Inflammatory macrophage treated with lipopolysaccharide for 4 hours (primary cell): ENCODE measurements at places on chromosomes 4 and X.

GRCh38 chr4:153566631-153567150 is 100.5 kb downstream of the TMEM131L start:
- no peak for DNase-seq

DNA sequence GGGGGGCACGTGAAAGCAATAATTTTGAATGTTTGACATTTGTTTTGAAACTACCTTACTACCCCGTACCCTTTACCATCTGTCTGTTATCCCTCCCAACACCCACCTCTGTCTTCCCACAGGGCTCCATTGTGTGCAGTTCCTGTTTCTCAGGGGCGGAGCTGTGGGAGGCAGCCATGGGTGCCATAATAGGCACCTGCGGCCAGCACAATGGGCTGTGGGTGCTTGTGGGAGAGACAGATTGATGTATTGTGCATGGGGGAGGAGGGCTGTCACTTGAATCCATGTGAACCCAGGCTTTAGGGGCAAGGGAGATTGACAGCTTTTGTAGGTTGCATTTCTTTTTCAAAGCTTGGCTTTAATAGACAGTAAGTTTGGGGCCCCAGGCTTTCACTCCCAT is 122.6 kb upstream of the CXorf66 start:
- DNase-seq = no peak

DNA sequence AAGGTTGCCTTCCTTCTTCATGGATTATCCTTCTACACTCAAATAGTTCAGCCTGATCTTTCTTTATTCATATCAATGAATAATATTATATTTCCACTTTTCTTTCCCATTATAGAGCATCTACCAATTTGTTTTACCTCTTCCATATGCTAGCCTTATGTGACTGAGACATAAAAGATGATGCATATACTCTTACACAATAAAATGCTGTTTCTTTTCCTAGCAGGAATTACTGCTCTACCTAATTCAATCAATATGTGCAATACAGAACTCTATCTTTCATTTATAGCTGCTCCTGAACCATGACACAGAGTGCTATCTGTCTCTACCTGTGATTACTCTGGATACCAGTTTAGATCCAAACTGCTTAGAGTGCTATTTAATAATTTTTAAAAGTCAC is 2334.0 kb downstream of the PCDH7 start:
- no peak for DNase-seq

DNA sequence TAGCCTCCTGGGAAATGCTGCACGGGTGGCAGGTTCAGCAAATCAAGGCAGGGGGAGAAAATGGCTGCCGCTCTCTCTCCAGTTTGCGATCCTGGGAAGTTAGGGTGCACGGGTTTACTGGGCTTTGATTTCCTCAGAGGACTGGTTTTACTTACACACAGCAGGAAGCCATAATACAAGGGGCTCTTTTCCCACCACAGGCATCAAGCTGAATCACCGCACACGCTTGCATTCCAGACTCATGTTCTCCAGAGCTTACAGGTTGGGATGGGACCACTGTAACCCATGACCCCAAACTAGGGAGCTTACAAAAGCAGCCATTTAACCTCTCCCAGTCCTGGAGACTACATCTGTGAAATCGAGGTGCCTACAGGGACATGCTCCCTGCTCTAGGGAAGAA is 159.8 kb downstream of the DHRSX start:
- DNase-seq = no peak

- DNase-seq = peak; percentile 48
These were observed 53.3 kb downstream of the JADE1 start for GRCh38 chr4:128862608-128863311.

DNA sequence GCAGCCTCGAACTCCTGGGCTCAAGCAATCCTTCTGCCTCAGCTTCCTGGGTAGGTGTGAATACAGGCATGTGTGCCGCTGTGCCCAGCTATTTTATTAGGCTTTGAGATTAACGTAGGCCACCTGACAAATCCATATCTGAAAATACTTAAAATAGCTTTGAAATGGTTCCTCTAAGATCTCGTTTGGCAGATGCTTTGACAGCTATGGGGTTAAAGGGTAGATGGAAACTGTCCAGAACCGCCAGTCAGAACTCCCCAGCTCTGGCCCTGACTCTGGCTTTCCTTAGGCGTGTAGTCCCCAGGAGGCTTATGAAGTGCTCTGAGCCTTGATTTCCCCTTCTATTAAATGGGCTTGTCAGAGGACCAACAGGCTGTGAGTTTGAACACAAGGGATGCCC is 32.8 kb upstream of the STIM2 start:
- DNase-seq = no peak

GRCh38 chr4:15649914-15650545 is 5.1 kb downstream of the FBXL5 start:
- DNase-seq = peak; percentile 60

GRCh38 chr4:108696160-108696559 is 45.8 kb downstream of the OSTC start:
- no peak for DNase-seq

- peak; percentile 29 for DNase-seq
These were observed 4.8 kb upstream of the HGFAC start for GRCh38 chr4:3436798-3437581.

GRCh38 chr4:87913896-87914295 is 61.6 kb upstream of the SPP1 start:
- DNase-seq = peak; percentile 81

DNA sequence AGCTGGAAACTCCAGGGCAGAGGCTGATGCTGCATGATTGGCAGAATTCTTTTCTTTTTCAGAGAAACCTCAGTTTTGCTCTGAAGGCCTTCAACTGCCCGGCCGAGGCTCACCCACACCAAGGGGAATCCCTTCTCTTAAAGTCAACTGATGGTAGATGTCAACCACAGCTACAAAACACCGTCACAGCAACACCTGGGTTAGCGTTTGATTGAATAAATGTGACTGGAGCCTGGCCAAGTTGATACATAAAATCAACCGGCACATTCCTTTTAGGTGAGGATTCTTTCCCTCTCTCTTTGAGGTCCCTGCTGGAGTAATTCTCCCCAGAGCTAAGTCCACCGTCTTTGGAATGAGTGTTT is 15.2 kb upstream of the KIAA0232 start:
- DNase-seq = no peak

GRCh38 chr4:151316645-151317044 is 8.8 kb downstream of the SH3D19 start:
- no peak for DNase-seq

- DNase-seq = no peak
These were observed 17.4 kb upstream of the PACRGL start for GRCh38 chr4:20682853-20683252.

DNA sequence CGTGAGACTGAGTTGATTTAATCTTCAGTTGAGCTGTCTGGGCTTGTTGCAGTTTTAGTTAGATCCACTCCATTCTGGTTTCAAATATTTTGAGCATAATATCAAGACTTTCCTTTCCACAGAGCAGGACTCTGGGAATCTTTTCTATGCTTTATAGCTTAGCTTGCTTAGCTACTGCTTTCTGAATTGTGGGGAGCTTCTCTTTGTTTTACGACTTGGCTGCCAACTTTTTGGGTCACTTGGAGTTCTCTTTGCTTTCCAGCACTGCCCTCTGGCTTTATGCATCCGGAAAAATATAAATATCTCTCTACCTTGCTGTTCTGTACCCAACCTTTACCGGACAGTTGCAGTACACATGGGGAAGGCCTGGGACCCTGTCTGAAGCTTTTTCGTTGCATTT is 292.1 kb downstream of the STIM2 start:
- no peak for DNase-seq

GRCh38 chr4:15778289-15779241 is at the start of gene CD38:
TSS of gene CD38 (plus strand) at chr4:15778328. CDS start at chr4:15778415, 87 bp downstream.
- DNase-seq = peak; percentile 86

- DNase-seq = peak; percentile 71
These were observed 27.4 kb upstream of the CCSER1 start for GRCh38 chr4:90099812-90100211.

DNA sequence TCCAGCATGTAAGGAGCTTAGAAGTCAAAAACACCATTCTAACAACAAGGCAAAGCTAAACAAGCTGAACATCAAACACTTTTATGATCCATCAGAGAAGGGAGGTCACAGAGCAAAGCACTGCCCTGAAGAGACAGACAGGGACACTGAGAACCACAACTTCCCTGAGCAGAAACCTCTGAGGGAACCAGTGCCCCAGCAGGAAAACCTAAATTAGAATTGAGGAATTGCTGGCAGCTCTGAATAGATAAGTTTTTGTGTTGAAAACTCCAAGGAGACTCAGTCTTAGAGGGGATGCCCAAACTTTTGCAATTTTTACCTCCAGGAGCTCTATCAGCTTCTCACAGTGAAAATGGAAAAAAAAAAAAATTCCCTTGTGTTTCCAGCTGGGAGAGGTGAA is 83.0 kb upstream of the MAPK10 start:
- no peak for DNase-seq

GRCh38 chr4:174474457-174475075 is 47.7 kb downstream of the HPGD start:
- DNase-seq = no peak

DNA sequence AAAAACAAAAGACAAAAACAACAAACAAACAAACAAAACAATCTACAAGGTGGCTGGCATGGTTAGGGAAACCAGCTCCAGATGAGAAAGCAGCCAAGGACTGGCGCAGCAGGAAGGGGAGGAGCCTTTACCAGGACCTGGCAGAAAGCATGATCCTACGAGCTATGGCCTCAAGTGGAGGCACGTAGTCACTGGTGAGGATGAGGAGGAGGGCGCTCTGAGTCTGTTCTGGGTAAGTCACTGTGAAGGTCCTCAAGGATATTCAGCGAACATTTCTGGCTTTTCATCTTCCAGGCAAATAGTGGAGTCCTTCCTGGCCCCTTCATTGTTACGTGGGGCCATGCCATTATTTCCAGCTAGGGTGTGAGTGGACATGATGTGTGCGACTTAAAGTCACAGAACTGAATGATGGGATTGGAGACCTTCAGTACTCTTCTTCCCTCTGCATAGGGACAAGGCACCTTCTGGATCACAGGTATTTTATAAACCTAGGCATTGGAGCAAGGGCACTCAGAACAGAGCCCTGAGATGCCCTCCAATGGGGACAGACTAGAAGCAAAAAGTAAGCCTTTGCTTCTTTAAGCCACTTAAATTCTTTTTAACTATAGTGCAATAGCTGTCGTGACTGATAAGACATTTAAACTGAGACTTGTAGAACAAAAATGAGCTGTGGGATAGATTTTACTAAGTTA is 771.3 kb downstream of the RAB28 start:
- no peak for DNase-seq

GRCh38 chrX:13463608-13464007 is 105.8 kb upstream of the EGFL6 start:
- peak; percentile 14 for DNase-seq

DNA sequence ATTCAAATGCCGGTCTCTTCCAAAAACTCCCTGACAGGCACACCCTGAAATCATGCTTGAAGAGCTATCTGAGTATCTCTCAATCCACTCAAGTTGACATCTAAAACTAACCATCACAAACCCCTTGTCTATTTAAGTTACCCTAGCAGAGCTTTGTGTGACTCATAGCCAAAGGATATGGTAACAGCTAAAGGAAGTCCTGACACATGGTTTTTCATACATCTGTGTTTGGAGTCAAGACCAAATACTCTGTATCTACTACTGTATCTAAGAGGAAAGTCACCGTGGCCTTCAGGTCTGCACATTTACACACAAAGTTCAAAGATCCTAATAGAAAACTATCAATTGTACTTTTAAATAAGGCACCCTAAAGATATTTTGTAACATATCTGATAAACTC is 239.6 kb upstream of the VCX start:
- DNase-seq = no peak

GRCh38 chr4:24369507-24370029 is 214.8 kb downstream of the DHX15 start:
- DNase-seq = no peak

DNA sequence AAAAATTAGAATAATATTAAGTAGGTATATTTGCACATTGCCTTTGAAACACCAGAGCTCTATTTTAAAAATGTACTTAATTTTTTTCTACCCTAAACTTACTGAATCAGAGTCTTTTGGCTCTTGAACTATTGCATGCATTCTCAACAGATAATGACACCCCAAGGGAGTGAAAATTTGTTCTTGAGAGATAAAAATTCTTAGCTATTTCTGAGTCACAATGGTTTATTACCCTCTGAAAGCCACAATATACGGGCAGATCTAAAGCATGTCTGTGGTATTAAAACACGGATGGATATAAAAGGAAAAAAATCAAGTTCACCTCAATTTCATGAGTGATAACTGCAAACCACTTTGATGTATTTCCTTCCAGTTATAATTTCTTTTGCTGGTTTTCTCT is 636.3 kb upstream of the FTHL17 start:
- no peak for DNase-seq

- no peak for DNase-seq
These were observed 268.7 kb upstream of the EMCN start for GRCh38 chr4:100786481-100786880.

DNA sequence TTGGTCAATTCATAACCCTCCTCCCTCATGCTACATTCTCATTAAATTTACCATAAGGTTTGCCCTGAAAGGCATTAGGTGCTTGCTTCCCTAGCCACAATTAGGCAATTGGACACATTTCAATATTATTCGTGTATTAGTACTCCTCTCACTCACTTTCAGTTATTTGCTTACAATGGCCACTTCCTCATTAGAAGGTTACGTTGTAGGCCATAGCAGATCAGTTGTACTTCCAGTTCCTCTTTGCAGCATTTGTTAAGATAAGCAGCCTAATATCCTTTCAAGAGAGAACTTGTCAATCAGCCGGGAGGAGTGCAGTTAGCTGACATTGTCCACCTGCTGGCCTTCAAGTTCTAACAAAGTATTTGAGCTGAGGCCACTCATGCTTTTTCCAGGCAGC is 1017.2 kb downstream of the PCDH7 start:
- DNase-seq = peak; percentile 83

DNA sequence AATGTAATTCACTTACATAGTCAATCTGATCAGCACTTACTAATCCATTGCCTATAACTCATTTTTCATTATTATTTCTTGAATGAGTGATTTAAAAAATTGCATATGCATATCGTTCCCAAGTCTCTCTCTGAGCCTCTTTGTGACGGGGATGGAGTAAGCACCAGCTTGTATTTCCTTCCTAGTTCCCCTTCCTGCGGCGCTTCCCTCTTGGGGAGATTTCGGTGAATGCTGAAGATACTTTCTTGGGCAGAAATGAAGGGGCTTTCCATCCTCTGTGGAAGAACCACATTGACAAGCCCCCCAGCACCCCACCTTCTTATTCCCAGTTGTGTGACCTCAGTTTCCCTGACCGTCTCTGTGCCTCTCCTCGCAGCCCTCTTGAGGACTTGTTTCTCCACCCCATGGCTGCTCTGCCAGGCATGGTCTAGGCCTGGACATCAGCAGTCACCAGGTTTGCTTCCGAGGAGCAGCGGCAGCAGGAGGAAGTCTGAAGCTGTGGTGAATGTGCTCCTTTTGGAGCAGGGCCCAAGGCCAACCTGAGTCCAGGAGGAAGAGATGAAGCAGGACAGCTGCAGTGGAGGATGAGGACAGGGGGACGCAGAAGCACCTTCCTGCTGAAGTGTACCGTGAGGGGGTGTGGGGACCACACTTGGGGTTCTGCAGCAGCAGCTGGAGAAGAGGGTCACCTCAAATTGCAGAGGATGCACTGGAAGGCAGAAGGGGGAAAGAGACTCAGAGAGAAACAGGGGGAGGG is 124.9 kb downstream of the IRF2 start:
- DNase-seq = peak; percentile 57
